ENCODE measurements at places on chromosomes 1 and 21.

DNA sequence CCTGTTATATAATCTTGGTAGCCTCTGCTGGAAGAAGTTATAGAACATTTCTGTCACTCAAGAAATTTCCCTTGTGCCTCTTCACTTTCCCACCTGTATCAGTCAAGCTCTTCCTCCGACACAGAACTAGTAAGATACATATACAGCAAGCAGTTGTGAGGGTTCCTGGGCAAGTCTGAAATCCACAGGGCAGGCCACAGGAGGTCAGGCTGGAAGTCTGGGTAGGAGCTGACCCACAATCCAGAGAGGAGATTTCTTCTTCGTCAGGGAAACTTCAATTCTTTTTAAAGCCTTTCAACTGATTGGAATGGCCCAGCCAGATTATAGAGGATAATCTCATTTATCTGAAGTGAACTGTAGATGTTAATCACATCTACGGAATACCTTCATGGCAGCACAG is 96.4 kb upstream of the FMN2 start:
- no peak for DNase-seq

DNA sequence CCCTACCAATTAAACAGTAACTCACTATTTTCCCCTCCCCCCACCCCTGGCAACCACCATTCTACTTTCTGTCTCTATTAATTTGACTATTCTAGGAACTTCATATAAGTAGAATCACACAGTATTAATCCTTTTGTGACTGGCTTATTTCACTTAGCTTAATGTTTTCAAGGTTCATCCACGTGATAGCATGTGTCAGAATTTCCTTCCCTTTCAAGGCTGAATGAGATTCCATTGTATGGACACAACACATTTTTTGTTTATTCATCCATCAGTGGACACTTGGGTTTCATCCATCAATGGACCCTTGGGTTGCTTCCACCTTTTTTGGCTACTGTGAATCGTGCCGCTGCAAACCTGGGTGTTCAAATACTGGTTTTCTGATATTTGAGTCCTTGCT is 41.7 kb downstream of the EIF2D start:
- DNase-seq = no peak

DNA sequence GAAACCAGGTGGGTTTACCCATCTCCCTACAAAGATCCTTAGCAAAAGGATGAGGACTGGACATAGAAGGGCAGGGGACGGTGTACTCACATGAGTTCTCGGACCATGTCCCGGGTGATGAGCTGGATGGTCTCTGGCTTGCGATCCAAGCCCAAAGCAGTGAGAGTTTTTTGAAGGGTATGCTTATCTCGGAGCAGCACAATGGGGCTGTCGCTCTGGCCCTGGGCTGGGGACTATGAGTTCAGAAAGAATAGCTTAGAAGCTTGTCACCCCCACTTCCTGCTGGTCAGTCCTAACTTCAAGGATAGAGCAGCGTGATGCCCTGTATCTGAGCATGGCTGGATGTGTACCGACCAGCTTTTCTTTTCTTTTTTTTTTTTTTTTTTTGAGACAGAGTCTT is 9.6 kb downstream of the CFAP45 start:
- DNase-seq = no peak

GRCh38 chr1:220770245-220770913 is 16.3 kb upstream of the MTARC1 start:
- DNase-seq = no peak

DNA sequence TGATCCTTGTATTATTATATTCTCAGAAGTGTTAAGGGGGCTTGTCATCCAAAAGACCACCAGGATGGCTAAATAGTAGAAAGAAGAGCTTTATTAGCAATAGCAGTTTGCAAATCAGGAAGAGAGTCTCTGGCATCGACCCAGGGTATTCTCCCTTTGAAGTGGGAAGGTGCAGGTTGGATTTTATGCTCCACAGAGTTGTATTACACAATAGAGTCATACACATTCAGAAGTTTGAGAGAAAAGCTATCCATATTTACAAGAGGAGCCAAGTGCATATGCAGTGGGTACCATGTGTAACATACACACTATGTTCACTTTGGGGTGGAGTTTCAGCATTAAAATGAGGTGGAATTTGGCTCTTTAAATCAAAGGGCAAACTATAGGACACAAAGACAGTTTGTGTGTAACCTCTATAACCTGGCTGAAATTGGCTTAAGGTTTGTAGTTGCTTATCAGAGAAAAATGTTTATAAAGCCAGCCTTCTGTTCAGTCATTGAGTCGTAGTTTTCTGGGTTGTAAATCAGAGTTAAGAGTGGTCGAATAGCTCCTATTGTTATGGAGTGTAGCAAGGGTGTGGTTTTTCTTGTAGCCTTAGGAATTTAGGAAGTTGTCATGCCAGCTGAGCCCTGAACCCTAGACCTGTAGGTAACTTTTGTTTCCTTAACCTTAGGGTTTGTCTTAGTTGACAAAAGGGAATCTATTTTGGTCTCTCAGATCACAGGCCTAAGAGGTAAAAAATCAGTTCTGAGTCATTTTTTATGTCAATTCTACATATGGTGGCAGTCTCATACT is 125.3 kb downstream of the DNM3 start:
- DNase-seq = no peak

DNA sequence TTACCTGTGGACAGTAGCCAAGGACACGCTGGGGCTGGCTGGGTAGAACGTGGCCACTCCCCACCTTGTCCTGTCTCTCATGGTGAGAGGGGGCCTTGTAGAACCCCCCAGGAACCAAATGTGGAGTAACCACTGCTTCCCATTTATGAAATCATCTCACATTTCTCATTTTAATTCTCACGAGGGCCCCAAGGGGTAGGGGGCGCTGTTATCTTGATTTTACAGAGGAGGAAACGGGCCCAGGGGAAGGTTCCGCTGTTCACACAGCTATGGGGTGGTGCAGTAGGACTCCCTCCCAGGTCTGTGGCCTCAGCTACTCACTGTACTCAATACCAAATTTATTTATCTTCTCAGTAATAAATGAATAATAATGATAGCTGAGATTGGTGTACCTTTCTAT is 5.5 kb downstream of the SMPDL3B start:
- DNase-seq = no peak

DNA sequence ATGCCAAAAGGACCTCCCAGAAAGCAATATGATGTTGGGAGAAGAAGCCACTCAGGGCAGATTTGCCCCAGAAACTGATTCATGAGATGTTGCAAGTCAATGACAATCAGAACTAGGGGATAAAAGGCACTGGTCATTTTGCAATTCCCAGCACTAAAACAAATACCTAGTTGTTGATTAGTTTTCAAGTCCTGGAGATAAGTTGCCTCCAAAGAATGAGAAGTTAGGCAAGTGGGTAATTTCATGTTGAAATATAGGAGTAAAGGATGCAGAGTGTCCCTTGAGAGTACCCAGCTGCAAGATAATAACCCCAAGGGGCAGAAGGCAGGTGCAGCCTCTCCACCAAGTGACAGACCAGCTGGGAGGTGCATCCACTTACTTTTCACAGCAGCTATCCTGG is 363.6 kb downstream of the PBX1 start:
- DNase-seq = peak; percentile 61

- DNase-seq = no peak
Measured at GRCh38 chr1:173253046-173253445, 45.9 kb upstream of the TNFSF4 start.

GRCh38 chr1:226661965-226662364 is 77.1 kb downstream of the ITPKB start:
- no peak for DNase-seq

DNA sequence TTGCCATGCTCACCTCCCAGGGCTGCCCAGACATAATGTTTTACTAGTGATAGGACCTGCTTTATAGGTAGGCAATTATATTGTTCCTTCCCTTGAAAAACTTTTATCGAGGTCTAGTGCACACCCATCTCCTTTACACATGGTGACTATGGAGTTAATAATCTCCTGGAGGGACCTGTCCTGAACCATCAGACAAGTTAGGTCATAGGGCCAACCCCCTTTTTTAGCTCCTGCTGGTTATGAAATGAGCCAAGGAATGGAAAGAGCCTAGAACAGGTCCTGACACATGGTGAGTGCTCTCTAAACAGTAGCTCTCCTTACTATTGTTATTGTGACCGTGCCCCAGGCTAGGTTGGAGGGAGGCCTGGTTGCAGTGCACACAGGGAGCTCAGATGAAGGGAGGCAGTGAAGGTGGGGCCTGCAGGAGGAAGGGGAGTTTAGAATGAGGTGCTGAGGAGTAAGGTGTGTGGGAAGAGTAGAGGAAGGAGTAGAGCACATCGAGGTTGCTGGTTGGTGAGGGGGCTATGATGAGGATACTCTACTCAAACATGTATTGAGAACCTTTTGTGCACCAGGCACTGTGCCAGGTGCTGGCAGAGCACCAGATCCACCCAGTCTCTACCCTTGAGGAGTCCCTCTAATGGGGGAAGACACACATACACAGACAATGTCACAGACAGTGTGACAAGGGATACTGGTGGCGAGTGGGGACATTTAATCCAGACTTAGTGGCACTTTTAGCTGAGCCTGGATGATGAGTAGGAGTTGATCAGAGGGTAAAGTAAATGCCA is 14.1 kb upstream of the LMNA start:
- DNase-seq = no peak

GRCh38 chr1:46623743-46624644 is 7.4 kb upstream of the MOB3C start:
- no peak for DNase-seq

- no peak for DNase-seq
Measured at GRCh38 chr1:23614032-23614660, 54.8 kb upstream of the ID3 start.

DNA sequence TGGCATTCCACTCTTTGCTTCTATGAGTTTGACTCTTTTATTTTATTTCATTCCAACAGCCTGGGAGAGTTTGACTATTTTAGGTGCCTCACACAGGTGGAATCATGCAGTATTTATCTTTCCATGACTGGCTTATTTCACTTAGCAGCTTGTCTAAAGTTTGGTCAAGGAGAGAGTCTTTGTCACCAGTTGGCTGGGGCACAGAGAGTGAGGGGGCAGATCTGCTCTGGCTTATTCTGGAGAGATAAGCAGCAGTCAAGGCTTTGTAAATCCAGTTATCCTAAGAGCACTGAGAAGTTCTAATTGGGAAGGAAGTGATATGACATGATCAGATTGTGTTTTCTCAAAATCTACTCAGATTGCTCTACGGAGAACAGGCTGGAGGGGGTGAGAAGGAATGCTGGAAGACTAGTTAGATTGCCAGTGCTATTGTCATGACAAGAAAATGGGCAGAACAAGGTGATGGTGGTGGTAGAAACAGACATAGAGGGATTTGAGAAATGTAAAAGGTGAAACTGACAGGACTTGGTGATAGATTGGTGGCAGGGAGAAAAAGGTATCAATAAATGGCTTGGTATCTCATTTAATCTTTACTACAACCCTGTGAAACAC is 12.1 kb upstream of the CTTNBP2NL start:
- DNase-seq = no peak

- DNase-seq = no peak
Measured at GRCh38 chr1:33159577-33159976, 22.3 kb downstream of the TRIM62 start.

- no peak for DNase-seq
Measured at GRCh38 chr1:172758259-172758658, 99.4 kb downstream of the FASLG start.

DNA sequence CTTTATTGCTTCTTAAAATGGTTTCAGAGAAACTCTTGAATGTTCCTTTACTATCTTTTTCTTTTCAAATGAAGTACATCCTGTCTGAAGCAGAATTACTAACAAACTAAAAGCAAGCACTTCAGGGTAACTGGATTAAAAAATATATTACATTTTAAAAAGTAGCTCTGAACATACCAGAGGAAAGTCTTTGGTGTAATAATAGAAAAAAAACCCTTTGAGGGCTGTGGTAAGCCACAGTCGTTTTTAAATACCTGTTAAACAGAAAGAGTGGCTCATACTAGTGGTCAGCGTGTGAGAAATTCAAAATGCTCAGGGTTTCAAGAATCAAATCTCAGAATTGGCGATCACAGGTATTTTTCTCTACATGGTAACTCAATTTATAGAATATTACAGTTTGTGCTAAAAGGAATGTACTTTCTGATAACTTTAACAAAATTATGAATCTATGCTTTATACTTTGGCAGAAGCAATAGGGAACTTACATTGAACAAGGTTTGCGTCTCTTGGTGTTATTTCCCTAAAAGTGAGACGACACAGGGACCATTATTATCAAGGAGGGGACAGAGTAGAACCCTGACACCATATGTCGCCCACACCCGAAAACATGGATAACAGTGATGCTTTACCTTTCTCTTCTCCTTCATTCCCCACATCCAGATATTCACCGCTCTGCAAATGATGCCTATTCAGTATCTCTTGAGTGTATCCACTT is 97.0 kb upstream of the DPH5 start:
- no peak for DNase-seq

DNA sequence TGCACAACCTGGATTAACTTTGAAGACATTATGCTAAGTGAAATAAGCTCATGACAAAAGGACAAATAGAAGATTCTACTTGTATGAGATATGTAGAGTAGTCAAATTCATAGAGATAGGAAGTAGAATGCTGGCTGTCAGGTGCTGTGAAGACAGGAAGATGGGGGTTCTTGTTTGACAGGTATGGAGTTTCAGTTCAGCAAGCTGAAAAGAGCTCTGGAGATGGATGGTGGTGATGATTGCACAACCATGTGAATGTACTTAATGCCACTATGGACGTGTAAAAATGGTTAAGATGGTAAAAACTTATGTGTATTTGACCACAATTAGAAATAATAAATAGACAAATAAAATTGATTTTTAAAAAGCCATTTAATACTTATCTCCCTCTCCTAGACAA is 169.8 kb upstream of the DUSP10 start:
- DNase-seq = no peak

DNA sequence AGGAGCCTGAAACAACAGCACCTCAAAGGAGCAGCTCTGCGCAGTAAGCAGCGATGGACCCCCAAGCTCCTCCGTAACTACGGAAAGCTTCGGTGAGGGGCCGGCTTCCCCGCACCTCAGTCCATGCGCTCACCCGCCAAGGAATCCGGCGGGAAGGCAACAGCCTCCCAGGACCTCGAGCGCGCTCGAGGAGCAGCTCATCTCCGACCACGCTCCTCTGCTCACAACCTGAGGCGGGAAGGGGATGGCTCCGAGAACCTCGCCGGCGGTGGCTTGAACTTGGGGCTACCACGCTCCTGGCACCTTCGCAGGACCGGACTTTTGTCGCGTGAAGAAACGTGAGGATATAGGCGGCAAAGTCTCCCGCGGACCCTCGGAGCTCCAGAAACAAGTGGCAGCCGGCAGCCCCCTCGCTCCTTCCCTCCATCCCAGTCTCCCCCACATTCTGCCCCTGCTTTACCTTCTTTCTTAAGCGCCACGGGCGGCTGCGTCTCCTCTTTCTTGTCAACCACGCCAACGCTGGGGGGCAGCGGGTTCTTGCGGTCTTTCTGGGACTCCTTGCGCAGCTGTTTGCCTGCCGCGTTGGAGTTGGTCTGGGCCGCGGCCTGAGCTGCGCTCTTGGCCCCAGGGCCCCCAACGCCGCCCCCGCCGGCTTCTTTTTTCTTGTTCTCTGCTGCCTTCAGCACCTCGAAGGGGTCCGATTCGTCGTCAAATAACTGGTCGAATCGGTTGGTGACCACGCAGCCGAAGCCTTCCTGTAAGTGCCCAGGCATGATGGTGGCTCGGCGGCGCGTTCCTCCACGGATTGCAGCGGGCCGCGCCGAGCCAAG is 459 bp downstream of the SERBP1 start:
- no peak for DNase-seq

- DNase-seq = no peak
Measured at GRCh38 chr1:52355436-52355835, 10.6 kb downstream of the CC2D1B start.

GRCh38 chr1:169648709-169649108 is 18.8 kb upstream of the SELP start:
- no peak for DNase-seq

- no peak for DNase-seq
Measured at GRCh38 chr1:34688006-34688741, 66.7 kb upstream of the GJB5 start.

- no peak for DNase-seq
Measured at GRCh38 chr1:96365596-96366390, 355.8 kb upstream of the PTBP2 start.

Data from NCI-H187 (cell line).